Cortex of kidney (tissue), 1 donor: ENCODE measurements at places on chromosomes 5 and 9.

GRCh38 chr9:16806674-16807073 lies 63.8 kb downstream of the BNC2 start:
- DNase-seq: no peak

GRCh38 chr5:56415356-56415765 lies 182.2 kb upstream of the ANKRD55 start:
- no peak for DNase-seq

GRCh38 chr5:172274951-172275753 lies 8.4 kb downstream of the UBTD2 start:
- no peak for DNase-seq

DNA sequence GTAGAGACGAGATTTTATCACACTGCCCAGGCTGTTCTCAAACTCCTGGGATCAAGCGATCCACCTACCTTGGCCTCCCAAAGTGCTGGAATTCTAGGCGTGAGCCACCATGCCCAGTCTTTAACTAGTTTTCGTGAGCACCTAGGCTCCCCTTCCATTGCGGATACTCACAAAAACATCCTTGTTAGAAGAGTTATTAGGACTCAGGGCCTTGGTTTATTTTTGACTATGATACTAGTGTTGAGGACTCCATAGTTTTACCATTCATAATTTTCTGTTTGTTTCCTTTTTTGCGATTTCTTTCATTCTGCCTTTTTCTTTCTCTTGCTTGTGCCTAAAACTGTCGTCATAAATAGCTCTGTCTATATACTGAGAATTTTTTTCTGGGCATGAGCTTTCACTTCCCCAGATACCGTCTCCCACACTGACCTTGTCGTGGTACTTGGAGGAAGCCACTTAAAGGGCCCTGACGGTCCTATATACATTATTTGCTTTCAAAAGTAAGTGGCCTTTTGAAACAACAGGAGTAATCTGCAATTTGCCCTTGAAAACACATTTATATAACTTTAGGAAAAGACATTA lies 5.2 kb downstream of the F2R start:
- DNase-seq: no peak

- no peak for DNase-seq
Measured at GRCh38 chr5:169029661-169030274, 271.2 kb downstream of the SLIT3 start.

GRCh38 chr5:99460701-99461100 lies 531.9 kb upstream of the CHD1 start:
- DNase-seq: no peak

- DNase-seq: no peak
Measured at GRCh38 chr5:93164690-93165089, 416.3 kb downstream of the NR2F1-AS1 start.

- no peak for DNase-seq
Measured at GRCh38 chr9:77023726-77024125, 4.3 kb downstream of the FOXB2 start.

DNA sequence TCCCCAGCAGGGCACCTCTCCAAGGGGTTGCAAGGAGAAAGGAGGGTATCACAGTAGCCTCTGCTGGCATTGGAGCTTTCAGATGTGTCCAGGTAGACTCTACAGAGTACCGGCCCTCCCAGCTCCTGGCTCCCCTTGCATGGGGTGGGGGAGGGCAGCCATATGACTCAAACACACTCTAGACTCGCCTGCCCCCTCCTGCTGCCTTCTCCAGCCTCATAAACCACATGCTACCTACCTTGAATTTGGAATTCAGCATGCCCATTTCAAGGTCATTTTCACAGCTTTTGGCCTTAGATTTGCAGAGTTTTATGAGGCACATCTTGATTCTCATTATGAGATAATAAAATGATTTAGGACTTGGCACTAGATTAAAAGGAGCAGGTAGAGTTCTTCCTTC lies 32.8 kb upstream of the SMIM32 start:
- DNase-seq: no peak

GRCh38 chr9:36450110-36450732 lies 50.2 kb upstream of the RNF38 start:
- DNase-seq: no peak

DNA sequence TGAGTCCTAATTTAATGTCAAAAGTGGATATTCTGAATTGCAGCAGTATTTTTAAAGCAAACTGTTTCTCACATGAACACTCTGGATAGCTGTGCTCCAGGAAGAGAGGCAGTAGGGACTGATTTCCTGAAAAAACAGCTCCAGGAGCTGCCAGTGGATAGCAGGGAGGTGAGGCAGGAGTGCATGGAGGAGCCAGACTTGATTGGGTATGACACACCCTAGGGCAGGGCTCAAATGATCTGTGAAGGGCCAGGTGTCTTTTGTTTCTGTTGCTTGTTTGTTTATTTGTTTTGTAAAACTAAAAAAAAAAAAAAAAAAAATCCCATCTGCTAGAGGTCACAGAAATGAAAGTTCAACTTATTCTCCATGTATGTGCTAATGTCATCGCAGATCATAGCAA lies 83.4 kb downstream of the ADRB2 start:
- no peak for DNase-seq

DNA sequence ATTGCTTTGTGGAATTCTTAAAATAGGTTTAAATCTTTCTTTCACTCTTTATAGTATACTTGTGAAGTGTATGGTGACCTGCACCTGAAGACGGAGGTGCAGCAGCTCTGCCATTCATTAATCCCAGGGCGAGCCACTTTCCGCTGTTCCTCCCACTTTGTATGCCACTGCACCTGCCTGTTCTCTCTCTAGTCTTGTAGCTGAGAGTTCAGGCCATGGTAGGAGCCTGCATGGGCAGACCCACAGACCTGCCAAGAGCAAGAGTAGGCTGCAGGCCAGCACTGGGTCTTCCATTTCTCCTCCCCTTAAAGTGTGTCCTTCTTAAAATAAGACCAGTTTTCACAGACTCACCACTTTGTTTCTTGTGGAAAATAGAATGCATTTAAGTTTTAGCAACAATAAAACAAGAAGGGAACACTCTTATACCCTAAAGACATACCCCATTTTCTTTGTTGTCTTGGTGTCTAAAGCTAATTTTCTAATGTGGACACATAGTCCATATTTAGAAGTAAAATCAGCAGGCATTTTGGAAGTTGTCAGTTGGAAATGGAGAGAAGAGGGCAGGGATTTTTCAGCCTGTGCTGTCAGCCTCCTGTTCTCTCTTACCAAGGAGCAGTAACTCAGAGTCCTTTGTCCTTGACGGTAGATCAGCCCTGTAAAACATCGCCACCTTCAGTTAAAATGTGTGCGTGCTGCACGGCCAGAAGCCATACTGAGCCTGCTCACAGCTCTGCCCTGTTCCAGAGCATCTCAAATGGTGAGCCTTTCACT lies 103.2 kb downstream of the SNCAIP start:
- DNase-seq: no peak

- no peak for DNase-seq
Measured at GRCh38 chr5:83547161-83547560, 75.6 kb downstream of the VCAN start.

DNA sequence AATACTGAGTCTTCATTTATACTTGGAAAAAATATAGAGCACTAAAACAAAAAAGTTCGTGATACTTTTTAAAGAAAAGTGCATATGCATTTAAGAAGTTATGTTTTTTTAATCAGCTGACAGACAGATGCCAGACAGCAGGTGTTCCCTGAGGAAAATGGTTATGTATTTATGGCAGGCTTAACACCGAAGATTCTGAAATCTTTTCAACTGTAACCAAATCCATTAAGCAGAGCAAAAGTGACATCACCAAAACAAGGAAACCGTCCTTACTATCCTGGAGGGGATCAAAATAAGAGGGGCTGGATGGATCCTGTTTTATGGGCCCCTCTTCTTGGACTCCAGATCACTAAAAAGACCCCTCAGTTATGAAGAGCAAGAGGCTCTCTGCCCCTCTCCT lies 404.9 kb upstream of the ADAMTS16 start:
- no peak for DNase-seq

GRCh38 chr5:151318850-151319732 lies 15.5 kb upstream of the SLC36A3 start:
- no peak for DNase-seq

DNA sequence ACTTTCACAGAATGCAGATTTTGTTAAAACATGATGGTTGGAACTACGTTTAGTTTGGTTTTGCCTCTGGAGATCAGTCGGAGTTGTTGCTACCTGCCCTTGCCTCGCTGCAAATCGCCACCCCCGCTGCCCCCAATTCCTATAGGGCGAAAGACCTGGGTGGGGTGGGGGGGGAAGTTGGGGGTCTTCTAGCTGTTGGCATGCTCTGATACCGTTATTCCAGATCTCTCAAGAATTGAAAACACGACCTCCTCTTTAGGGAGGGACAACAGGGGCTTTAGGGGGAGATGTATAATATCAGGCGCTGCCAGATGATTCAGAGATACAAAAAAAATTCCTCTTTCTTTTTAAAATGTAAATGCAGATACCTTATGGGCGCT lies 36.4 kb upstream of the NFIB start:
- DNase-seq: no peak

- no peak for DNase-seq
Measured at GRCh38 chr5:138946241-138946623, 71.1 kb upstream of the LRRTM2 start.

DNA sequence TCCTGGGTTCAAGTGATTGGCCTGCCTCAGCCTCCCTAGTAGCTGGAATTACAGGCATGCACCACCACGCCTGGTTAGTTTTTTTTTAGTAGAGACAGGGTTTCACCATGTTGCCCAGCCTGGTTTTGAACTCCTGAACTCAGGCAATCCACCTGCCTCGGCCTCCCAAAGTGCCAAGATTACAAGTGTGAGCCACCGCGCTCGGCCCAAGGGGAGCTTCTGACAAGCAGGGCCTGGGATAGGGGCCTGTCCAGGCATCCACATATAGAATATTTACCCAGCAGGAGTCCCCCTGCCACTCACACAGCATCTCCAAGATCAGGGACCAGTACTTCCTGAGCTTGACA lies 10.1 kb downstream of the IRF1 start:
- DNase-seq: no peak

DNA sequence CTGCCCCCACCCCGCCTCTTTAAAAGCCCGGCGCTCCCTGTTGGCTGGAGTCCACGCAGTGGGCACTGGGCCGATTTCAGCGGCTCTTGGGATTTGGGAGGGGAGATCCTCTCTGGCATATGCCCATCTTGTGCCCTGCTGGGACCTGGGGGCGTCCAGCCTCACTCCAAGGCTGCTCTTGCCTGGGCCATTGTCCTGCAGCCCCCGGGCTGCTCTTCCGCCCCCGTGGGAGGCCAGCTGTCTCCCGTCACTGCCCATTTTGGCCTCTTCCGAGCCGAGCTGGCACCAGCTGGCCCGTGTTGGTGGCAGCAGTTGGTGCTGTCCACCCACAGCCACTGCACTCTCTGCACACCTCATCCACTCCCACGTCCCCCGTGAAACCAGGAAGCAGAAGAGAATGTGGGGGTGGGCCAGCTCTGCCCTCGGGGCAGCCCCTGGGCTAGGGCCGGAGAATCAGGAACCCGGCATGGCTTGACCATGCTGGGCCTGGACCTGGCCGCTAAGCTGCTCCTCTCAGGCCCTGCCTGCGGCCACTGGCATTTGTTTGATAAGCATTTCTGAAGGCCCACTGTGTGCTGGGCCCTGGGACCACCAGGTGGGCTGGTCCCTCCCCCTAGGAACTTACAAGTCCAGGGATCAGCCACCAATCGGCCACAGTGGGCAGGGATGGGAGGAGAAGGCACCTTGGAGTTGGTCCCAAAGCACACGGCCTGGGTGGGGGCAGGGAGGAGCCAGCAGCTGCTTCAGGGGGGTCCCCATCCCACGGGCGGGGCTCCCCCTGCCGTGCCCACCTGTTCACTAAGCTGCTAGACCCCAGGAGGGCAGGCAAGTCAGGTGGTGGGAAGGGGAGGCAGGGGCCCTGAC lies 2.2 kb downstream of the C8G start:
- DNase-seq: no peak

- no peak for DNase-seq
Measured at GRCh38 chr5:91155274-91155673, 227.8 kb downstream of the ARRDC3 start.

DNA sequence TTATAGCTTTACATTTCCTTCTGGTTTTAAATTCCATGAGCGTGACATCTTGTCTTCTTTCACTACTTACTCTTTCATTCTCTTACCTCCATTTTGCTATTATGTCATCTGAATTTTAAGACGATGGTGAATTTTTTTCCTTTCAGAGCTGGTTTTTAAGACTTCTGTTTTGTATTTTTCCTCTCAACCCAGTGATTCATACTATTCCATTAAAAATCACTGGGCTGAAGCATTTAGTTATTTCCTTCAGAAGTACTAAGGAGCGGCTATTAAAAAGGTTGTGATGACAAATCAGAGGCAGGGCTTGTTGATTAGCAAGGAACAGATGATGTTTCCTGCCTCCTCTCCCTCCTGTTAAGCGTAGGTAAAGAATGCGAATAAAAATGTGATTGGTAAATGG lies 16.5 kb downstream of the AGXT2 start:
- no peak for DNase-seq

DNA sequence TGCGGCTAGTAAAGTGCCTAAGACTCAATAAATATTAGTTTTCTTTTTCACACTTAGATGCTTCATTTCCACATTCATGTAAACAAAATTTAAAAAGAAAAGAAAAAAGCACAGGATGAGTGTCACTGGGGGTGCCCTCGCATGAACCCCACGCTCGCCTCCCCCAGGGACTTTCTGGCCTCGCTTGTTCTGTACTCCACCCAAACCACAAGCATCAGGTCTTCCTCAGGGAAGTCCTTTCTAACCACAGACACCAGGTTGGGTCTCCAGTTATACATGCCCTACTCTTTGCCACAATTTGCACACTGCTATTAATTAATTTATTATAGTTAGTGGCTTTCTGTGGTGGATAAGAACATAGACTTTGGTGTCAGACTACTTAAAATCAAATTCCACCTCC lies 92.4 kb downstream of the RORB start:
- no peak for DNase-seq

- DNase-seq: no peak
Measured at GRCh38 chr5:163373436-163374084, 63.8 kb upstream of the CCNG1 start.
